Kidney (tissue), 22 donors: ENCODE measurements at places on chromosomes 2 and 18. TPM values are rescaled to one million over a fixed set of nuclear protein-coding genes. Genes with fewer than 3 reads are reported as not detected.

DNA sequence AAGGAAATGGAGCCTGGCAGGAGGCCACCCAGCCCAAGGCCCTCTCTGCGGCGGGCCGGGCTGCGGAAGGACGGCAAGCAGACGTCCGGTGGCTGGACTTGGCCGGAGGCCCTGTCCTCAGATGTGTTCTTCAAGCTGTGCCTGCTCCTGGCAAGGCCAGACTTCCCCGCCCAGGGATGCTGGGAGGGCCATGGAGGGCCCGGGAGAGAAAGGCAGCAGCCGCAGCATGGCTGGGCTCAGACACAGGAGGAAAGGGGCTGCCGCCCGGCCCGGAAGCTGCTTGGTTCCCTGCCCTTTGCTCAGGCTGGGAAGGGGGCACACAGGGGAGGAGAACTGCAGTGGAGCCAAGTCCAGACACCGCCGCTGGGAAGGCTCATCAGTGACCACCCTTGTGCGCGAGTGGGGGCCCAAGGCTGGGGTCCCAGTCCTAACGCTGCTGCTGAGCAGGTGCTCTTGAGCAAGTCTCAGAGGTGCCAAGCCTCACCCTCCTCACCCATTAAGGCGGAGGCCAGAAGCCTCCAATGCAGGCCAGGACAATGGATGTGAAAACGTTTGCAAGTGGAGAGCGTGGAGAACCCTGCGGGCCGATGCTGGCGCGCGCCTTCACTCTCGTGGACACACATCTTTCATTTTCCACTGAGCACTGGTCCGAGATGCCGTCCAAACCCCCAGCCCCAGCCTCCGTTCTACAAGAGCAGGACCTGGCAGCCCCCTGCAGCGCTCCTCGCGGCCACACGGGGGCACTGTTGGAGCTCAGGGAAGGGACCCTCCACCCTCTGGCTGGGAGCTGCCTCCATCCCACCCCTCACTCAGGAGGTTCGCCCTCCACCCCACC is 7.9 kb downstream of the CROCC2 start:
- peak; percentile 84 for DNase-seq

DNA sequence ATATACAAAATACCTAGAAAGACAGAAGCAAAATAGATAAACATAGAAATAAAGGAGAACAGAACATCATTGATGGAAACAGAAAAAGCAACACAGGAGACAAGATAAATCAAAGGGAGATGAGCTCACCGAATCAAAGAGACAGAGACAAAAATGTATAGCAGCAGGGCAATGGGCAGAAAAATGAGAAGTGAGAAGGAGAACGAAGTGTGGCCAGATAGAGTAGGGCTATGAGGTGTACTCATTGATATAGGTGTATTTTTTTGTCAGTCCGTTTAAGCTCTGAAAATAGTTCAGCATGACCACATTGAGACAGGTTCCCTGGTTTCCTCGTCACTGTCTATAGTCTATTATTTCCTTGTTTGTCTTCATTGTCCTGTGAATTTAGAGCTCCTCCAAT is 55.1 kb downstream of the SP100 start:
- no peak for DNase-seq

DNA sequence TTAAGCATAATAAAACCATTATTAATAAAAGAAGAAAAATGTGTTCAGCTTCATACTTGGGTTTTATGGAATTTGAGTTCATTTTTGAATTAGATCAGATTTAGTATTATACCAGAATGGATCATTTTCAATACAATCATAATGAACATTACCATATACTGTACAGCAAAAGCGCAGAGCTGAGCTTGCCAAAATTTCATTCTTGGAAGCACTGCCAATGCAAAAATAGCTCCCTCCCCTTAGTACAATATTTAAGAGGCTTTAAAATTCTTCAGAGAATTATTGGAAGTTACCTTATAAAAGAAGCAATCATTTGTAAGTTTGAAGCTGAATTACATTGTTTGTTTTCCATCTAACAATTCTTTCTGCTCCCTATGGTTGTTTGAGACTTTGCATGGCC is 938.1 kb upstream of the SLC39A10 start:
- no peak for DNase-seq

- peak; percentile 43 for DNase-seq
Observed at GRCh38 chr2:151007365-151007764, 254.3 kb downstream of the RBM43 start.

EVX2 gene
- total RNA-seq: not detected

DLGAP1 gene
- 32.8 TPM for total RNA-seq

DNA sequence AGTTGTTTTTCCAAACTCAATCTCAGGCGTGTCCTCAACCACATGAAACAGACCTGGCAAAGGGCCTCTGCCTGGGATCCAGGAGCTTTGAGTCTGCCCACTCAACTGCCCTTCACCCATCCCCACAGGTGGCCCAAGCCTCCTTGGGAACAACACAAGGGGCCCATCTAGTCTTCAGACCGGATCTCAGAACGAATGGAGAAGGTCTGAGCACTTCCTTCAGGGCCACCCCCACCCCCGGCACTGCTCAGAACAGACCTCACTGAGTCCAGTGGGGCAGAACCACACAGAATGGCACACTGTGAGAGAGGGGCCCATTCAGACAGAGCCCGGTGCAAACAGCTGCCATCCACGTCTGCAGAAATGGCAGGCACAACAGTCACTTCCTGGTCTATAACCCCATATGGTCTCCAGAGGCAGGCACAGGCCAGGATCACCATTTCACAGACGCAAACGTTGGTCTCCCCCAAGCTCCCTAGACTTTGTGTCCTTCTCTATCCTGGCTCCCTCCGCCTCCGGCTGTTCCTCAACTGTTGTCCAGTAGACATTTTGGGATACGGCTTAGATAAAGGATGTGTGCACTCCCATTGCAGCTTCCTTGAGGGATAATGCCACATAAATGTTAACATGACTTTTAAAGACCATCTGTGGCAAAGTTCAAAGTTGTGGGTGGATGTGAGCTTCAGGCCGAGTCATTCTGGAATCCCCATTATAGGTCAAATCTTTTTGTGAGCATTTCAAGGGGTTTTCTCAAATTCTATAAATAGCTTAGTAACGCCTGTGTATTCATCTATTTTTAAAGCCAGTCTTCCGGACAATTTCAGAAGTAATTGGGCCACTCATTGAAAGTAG is 149.7 kb downstream of the SMAD7 start:
- no peak for DNase-seq

ABCG8 gene
- total RNA-seq: 0.13 TPM

DNA sequence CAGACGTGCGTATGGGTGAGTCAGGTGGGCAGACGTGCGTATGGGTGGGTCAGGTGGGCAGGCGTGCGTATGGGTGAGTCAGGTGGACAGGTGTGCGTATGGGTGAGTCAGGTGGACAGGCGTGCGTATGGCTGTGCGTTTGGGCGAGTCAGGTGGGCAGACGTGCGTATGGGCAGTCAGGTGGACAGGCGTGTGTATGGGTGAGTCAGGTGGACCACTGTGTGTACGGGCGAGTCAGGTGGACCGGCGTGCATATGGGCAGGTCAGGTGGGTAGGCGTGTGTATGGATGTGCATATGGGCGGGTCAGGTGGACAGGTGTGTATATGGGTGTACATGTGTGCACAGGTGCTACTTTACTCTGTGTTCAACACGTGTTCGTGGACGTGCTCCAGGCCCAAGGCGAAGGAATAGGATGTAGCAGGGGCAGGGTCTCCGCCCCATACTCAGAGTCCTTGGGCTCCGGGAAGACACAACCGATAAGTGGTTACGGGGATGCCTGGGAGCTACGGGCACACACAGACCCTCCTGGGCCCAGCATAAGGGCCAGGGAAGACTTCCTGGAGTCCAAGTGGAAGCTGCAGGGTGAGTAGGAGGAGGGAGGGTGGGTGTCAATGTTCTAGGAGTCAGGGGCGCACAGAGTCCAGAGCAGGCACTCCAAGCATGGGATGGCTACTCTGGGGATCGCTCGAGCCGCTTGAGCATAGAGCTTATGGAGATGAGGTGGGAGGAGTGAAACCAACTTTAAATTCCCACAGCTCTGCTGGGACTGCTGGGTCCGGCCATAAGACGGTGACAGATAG is 27.1 kb upstream of the KLF11 start:
- DNase-seq: peak; percentile 25

RHBDD1 gene
- 49.9 TPM for total RNA-seq

DNA sequence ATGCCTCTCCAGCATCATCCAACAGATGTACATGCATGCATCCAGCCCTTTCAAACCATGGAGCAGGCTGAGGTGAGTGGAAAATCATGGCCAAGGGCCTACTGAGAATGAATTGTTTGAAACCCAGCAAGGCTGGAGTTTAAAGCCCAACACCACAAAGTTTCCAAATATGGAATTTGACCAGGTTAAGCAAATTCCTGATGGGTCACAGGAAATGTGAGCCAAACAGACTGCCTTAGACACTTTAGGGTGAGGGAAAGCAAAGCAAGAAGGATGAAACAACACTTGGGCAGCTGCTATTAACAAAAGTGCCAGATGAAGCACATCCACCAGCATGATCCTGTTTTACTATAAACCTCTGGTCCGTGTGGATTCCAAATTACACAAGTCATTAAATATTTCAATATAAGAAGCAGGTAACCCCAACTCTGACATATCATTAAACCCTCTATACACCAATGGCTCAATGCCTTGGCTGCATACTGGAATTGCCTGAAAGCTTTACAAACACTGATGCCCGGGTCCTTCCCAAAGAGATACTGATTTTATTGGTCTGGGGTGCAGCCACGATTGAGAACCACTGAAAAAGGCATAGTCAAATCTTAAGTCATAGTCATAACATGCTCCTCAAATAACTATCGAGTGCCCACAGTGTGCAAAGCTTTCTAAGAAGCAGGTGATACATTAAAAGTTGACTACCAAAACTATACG is 9.1 kb downstream of the KLF7 start:
- DNase-seq: no peak

GRCh38 chr18:45488645-45489044 is 126.6 kb upstream of the SLC14A2 start:
- DNase-seq: no peak

DNA sequence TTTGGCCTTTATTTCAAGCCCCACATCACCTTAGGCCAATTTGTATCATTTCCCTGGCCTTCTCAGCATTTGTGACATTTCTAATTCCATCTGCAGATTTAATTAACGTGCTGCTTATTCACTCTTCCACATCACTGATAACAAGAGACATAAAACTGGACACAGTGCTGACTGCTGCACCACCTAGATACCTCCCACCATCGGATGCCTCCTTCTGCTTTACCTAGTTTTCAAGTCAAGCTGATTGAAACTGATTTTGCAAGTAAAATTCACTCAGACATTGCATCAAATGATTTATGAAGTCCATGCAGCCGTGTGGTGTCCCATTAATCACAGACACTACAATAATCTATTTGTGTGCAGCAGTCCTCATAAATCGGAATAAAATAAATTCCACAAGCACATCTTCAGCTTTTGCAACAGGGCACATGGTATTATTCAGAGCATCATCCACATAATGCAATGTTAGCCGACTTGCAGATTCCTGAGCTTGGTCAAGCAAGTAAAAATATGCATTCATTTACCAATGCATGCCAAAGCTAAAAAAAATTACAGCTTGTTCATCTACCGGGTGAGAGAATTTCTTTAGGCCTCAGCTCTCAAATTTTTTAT is 15.9 kb upstream of the CRIM1 start:
- no peak for DNase-seq
